ENCODE measurements at places on chromosomes 1 and 21. TPM values are rescaled to one million over a fixed set of nuclear protein-coding genes. Genes with fewer than 3 reads are reported as not detected.

GRCh38 chr1:24888061-24888970 lies 41.8 kb downstream of the RUNX3 start:
- DNase-seq: no peak

DNA sequence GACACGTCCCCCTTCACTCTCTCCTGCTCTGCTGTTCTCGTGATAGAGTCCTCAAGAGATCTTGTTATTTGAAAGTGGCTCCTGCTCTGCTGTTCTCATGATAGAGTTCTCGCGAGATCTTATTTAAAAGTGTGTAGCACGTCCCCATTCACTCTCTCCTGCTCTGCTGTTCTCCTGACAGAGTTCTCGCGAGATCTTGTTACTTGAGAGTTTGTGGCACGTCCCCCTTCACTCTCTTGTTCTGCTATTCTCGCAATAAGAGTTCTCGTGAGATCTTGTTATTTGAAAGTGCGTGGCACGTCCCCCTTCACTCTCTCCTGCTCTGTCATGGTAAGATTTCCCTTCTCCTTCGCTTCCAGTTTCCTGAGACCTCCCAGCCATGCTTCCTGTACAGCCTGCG lies 47.9 kb downstream of the SMYD3 start:
- no peak for DNase-seq

DNA sequence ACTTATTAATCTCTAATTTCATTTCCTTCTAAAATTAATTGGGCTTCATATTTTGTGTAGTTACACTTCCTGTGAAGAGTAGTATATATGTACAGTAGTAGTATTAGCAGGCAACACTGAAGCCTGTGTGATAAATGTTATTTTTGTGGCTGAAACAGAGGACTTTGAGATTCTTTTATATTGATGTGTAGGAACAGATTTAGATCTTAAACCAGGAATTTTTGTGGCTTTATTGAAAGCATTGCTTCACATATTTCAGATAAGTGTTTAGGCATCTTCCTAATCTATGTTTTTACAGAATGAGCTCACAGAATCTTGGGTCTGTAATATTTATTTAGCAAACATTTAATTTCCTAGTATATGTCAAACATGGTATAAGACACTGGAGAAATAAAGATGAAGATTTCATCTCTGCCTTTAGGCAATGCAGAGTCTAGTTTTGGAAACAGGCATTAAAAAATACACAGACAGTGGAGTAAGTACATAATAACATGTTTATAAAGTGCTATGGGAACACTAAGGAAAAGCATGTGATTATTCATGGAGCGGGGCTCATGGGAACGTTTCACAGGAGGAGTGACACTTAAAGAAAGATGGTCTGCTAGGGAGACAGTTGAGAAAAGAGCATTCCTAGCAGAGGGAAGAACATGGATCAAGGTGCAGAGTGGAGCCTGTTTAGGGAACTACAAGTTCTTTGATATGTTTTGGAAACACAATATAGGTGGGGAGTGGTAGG lies 52.7 kb downstream of the MIGA1 start:
- DNase-seq: peak; percentile 5

DNA sequence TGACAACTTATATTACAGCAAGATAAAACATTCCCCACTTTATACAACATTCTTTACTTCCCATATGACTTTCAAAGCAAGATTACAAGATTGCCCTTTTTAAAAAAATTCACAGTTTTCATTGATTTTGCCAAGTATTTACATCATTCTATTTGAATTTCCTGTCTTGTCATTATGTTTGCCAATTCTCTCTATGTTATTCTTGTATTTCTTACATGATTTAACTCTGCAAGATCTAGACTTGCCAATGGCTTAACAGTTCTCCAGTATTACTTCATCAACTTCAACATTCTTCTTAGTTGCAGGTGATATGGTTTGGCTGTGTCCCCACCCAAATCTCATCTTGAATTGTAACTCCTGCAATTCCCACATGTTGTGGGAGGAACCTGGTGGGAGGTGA lies 31.6 kb downstream of the FMO4 start:
- no peak for DNase-seq

GRCh38 chr1:56142301-56142700 lies 437.1 kb downstream of the PLPP3 start:
- no peak for DNase-seq

DNA sequence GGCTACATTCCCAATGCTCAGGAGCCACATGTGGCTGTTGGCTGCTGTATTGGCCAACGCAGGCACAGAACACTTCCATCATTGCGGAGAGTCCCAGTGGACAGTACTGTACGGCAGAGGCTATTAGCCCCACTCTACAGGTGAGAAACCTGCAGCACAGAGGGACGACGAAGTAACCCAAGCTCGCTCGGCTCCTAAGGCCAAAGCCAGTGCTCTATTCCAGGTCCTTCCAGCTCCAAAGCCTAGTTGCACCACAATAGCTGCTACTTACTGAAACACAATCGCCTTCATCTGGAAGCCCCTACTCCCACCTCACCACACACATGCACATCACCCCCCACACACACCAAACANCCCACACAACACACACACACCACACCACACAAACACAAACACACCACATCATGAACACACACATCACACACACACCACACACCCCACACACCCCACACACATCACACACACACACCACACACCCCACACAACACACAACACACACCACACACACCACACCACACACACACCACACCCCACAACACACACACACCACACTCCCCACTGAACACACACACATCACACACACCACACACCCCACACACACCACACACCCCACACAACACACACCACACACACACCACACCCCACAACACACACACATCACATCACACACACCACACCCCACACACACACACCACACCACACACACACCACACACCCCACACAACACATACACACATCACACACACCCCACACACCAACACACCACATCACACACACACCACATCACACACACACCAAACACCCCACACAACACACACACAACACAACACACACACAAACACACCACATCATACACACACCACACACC lies 3.2 kb downstream of the LYPD8 start:
- no peak for DNase-seq

- no peak for DNase-seq
Observed at GRCh38 chr1:30161953-30162352, 561.4 kb downstream of the MATN1 start.

DNA sequence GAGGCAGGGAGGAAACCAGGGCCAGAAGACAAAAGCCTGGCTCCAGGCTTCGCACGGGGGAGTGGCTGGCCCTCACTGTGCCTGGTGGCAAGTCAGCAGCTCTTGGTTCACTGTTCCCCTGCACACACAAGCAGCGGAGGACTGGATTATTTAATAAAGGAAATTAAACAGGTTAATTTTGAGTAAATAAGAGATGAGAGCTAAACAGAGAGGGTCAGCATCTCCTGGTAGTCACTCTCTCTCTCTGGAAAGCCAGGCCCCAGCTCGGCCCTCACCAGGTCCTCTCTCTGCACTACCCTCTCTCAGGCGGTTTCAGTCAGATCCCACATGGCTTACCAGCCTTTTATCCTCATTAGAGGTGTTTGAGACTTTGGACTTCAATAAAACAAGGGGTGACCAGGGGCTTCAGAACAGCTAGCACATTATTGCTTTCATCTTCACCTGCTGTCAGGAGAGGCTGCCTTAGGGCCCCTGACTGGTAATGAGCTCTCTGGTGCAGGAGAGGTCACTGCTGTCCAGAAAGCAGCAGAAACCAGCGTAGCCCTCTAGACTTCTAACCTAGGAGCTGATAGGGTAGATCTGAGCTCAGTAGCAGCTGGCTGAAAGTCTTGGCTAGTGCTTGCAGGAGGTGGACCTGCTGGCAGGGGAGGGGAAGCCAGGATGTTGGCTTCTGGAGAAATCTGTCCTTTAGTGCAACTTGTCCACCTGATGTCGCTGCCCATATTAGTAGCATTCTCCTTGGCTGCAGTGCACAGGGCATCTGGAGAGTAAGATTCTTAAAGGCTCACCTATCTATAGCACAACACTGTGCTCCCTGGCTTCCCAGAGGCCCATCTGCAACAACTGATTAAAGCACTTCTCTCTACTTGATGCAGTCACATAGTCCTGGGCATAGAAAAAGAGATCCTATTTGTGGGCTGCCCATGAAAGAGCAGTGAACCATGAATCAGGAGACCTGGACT lies 45.9 kb downstream of the SYT6 start:
- DNase-seq: no peak

- no peak for DNase-seq
Observed at GRCh38 chr1:119276558-119276957, 92.0 kb upstream of the HAO2 start.

- DNase-seq: no peak
Observed at GRCh38 chr1:37636435-37636834, 1.7 kb upstream of the RSPO1 start.

DNA sequence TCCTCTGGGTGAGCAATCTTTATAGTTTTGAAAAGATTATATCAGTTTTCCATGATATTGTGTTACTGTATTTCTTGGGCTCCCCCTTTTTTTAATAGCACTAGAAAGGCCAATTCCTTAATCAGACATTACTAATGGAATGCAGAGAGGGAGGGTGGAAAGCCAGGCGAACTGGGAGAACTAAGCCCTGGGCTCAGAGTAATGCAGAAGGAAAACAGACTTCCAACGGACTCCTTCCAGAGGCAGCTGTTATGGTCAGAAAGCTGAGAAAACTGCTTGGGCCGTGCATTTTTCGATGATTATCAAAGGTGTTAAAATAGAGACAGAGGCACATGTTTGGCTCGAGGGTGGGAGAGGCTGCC lies 206.3 kb downstream of the FOXD2 start:
- DNase-seq: no peak

- DNase-seq: no peak
Observed at GRCh38 chr1:232968391-232968790, 18.0 kb downstream of the NTPCR start.

- no peak for DNase-seq
Observed at GRCh38 chr1:32126770-32127169, 18.9 kb downstream of the KPNA6 start.

DNA sequence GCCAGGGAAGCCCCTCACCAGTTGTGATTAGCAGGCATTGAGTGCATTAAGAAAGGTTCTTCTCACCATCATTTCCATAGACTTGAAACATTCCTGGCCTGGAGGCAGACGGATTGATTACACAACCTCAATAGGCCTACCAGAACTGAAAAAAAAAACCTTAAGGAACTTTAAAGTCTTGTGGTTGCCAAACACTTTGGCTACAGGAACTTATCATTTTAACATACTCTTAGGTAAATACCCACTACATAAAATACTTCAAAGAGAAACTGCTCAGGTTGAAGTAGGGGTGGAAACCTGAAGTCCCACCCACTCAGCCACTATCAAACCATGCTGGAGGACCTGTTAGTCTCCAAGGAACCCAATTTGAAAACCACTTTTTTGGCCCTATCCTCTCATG lies 22.4 kb upstream of the HMGB4 start:
- no peak for DNase-seq

DNA sequence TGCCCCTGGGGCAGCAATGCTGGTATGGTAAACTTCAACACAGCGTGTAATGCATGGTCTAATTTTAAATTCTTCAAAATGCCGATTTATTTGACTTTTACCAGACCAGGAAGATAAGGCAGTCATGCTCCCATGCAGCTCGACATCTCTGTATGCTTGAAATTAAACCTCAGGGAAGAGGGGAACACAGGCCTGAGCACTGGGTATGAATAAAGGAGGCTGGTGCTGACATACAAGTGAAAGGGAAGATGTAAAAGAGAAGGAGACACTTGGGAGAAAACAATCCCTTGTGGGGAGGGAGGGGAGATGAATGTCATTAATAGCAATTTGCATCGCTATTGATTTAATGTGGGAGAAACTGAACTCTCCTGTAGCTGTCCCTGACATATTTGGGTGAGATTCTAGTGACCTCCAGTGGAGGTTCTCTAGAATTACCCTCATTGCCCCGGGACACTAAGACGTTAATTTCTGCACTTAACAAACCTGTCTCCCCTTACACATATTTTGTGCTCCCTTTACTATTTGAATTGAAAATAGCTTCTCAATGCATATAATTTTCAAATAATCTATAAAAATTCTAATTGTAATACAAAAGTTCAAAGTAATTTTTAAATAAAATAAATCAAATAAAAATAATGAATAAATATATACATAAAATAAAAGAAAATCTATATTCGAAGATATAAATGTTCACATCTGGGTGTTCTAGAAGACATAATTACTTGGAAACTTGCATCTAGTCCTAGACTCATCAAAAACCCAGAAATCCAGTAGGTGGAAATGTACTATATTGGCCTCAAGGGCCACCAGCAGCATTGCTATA lies 283.1 kb downstream of the LMX1A start:
- DNase-seq: peak; percentile 29

- peak; percentile 31 for DNase-seq
Observed at GRCh38 chr1:178267646-178268094, 173.8 kb downstream of the RASAL2 start.

DNA sequence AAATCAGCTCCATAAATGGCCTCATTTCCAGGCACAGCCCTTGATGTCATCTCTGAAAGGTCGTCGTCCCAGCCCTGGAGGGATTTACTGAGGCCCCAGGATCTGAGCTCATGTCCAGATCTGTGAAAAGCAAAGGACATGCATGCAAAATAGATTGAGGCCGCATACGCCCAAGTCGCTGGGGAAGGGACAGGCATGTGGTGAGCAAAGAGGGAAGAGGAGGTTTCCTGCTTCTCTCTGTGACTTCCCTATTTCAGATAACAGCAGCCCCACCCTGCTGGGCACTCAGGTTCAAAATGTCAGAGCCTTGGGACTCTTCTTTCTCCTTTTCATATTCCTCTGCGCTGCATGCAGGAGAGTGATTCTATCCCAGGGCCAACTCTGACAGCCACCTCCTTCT lies 197.2 kb downstream of the ADSS2 start:
- DNase-seq: no peak

GRCh38 chr1:192709544-192709943 lies 73.6 kb downstream of the RGS13 start:
- DNase-seq: peak; percentile 12

DNA sequence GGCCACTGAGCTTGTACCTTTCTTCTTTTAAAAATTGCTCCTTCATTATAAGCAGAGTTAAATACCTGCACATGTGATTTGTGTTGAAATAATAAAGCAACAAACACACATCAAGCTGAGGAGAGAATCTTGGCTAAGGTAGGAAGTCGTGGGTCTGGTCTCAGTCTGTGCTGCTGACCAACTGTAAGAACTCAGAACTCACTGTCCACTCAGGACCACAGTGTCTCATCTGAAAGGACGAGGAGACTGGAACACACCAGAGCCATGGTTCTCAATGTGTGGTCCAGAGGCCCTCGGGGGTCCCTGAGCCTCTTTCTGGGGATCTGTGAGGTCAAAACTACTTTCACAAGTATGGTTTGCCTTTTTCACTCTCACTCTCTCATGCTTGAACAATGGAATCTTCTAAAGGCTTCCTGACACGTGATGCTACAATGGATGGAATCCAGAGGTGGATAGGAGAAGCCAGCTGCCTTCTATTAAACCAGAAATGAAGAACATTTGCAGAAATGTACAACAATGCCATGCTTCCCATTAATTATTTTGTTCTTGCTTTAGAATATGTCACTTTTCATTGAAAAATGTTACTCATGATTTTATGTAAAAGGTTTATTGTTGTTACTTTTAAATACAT lies 17.3 kb upstream of the ETS2 start:
- no peak for DNase-seq

The CACNA1S gene
- not detected for total RNA-seq

The ELF3 gene
- 400 TPM for total RNA-seq

The TEX38 gene
- 0.35 TPM for total RNA-seq

The IVL gene
- not detected for total RNA-seq

The ATP1A4 gene
- 0.19 TPM for total RNA-seq

The ARHGAP29 gene
- 145 TPM for total RNA-seq

The PI4KB gene
- total RNA-seq: 60.9 TPM

The SUSD4 gene
- 14.0 TPM for total RNA-seq

The RIIAD1 gene
- total RNA-seq: not detected

The LRIG2 gene
- 17.4 TPM for total RNA-seq

The CFHR2 gene
- total RNA-seq: not detected

The DCST1 gene
- total RNA-seq: not detected

The FCRL1 gene
- 5.7 TPM for total RNA-seq

The HSD3B1 gene
- total RNA-seq: not detected

All from kidney (tissue), 22 donors.